Caki2 (cell line): ENCODE measurements at places on chromosomes 16 and 17. TPM values are rescaled to one million over a fixed set of nuclear protein-coding genes. Genes with fewer than 3 reads are reported as not detected.

- DNase-seq, result no peak
These were observed 16.6 kb downstream of the LDHD start for GRCh38 chr16:75099738-75100602.

DNA sequence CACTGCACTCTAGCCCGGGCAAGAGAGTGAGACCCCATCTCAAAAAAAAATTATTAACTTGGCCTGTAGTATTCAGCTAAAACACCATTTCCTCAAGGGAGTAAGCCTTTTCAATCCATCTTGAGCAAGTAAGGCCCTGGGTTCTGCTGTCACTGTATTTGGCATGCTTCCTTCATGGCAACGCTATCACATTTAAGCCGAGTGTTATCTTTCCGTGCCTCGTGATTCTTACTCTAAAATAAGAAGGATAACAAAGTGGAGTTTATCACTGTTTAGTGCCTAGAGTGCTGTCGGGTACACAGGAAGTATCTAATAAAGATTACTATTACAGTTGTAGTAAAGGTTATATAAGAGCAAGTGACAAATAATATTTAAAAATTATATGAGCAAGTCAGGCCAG is 8.8 kb downstream of the VPS53 start:
- no peak for DNase-seq

- no peak for DNase-seq
These were observed 5.2 kb downstream of the ITGA3 start for GRCh38 chr17:50060951-50061712.

DNA sequence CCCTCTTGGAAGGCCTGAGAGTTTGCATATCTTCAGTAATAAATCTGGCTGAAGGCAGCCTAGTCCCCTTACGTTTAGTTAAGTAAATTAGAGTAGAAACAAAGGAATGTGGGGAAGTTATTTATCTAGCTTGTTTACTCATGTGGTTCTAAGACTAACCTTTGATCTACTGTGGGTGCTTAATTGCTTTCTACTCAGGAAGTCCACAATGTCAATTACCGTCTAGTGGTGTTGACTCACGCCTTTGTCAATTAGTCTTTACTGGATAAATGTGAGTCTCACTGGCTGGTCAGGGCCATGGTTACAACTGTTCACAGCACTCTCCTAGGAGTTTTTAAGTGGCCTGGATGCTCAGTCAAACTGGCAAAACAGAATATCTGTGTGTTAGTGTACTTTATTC is 2338.4 kb downstream of the TP53TG3F start:
- DNase-seq, result no peak

DNA sequence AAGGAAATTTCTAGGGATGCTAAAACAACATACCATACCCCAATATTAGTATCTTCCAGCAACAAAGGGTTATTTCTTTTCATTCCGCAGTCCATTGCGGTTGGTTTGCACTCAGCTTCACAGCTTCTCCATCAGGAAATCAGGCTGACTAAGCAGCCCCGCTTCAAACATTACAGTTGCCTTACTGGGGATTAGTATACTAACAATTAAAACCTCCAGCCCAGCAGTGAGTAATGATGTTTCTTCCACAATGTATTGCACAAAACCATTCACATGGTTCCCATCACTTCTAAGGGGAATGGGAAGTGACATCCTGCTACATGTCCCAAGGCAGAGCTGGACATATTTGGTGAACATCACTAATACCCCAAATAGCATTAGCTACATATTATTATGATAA is 1384.9 kb downstream of the CDH8 start:
- no peak for DNase-seq

The OSGIN1 gene
- 65.3 and 69.7 TPM in 2 replicates for total RNA-seq

The ANKRD13B gene
- total RNA-seq, result 15.8 and 17.3 TPM in 2 replicates

The SP6 gene
- total RNA-seq, result 2.4 and 4.6 TPM in 2 replicates
